ENCODE measurements at places on chromosomes 2 and 18.

DNA sequence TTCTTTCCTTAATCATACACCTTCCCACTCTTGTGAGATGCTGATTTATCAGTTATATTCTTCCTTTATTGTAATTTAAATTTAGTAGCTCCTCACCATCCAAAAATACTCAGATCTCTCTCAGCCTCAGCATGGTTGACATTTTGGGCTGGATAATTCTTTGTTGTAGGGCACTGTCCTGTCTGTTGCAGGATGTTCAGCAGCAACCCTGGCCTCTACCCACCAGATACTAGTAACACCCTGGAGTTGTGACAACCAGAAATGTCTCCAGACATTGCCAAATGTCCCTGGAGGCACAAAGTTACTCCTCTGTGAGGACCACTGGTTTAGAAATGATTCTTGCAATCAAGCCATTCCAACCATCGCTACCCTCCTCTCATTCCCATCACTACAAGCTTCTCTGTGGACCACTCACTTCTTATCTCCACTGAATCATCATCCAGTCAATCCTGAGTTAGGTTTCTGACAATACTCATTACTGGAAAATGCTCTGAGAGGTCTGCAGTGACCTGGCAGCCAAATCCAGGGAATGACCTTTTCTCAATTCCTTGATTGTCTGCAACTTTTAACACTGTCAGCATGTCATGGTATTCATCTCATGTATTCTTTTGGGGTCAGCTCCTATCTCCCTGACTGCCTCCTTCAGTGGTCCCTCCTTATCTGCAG, 43.3 kb downstream of the OSBPL6 start:
- no peak for DNase-seq

DNA sequence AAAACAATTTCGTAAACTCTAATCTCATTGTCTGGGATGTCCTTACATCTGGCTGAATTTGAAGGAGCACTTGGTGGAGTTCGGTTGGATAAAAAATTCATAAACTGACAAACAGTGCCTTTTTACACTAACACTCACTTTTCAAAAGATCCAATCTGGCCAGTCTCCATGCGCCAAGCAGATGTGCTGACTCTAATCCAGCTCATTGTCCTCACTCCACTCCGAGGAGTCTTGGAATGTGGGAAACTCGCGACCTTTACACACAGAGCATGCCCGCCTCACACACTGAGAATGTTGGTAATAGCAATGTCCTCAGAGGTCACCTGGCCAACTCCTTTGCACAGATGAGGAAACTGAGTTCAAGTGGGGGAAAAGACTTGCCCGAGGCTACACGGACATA, 66.8 kb downstream of the XDH start:
- DNase-seq = no peak

GRCh38 chr2:191280834-191281756, 35.9 kb downstream of the MYO1B start:
- no peak for DNase-seq

DNA sequence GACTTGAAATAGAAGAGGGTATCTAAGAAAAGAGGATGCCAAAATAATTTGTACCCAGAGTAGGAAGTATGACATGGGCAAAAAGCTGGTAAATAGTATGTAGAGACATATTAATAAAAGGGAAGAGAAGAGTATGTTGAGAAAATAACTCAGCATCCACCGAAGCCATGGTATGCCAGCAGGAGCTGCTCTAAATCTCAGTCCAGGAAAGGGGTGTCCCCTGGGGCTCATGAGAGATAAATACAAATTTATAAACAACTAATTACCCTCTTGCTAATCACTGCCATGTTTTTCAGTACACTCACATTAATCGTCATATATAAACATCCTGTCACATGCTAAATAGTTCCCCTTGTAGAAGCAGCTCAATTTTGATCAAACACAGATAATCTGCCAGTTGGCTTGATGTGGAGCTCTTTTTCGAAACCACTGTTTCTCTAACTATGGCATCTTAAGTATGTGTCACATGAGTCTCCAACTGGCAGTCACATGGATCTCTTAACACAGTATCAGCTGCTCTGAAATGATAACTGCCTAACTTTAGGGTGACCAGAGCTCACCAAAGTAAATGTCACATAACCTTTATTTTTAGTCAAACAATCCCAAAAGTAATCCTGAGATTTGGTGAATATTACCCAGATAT, 31.9 kb downstream of the EXOC6B start:
- no peak for DNase-seq

- no peak for DNase-seq
Measured at GRCh38 chr2:37871456-37872191, 53.5 kb upstream of the RMDN2 start.

GRCh38 chr2:103401621-103402020, 639.8 kb downstream of the TMEM182 start:
- DNase-seq = no peak

DNA sequence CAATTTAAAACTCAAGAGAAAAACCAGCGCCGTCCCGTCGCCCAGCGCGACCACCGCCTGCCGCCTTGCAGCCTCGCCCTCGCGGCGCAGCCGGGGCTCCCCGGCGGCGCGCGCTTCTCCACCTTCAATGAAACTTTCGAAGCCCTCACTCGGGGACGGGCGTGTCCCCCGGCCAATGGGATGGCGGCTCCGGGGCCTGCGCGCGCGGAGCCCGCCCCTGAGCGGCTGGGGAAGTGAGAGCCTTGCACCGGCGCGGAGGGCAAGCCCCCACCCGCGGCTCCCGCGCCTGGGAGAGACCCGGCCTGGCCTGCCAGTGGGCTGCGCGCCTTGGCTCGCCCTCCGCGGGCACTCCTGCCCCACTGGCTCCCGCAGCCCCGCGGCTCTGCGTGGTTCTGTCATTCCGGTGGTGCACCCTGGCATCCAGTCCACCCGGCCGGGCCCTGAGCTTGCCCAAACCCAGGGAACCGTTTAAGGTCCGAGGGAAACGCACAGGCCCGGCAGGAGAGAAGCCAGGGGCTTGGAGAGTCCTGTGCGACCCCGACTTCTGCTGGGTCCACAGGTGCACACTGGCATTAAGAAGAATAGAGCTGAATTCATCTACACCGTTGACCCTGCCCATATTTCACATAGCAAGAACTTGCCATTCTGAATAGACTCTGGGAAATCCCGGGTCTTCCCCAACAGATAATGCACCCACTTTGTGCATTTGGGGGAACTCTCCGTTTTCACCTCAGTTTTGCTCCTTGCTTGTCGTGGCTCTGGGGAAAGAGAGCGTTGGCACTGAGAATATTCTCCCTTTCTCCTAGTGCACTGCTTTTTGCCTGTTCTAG, at the start of gene PIEZO2:
TSS of gene PIEZO2 (minus strand) at position 129 of the 830 bp plus-strand sequence. CDS start 981 bp downstream, outside the sequence.
- peak; percentile 35 for DNase-seq

- DNase-seq = no peak
Measured at GRCh38 chr2:191666732-191667131, 11.2 kb upstream of the NABP1 start.

- no peak for DNase-seq
Measured at GRCh38 chr2:217976301-217976700, 26.5 kb downstream of the TNS1 start.

DNA sequence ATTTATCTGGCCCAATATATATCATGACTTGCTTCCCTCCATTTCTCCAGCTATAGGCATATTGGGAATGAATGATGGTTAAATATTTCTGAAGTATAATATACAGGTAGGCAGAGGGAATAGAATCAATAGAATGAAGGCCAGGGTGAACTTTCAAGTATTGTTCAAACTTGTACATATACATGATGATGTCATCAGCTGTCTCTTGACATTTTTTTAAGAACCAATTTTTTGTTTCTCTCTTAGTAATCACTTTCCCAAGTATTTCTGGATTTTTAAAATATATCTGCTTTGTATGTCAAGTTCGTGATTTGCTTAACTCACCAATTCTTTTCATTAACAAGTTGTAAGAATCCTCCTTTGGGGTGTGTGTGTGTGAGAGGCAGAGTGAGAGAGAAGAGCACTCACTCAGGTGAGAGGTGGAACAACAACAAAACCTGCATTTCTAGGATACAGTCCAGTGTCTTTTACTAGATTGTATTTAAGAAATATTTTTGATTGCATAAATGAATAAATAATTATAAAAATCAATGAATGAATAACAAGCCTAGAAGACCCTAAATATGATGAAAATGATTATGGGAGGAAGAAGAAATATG, 1239.1 kb downstream of the LRP1B start:
- no peak for DNase-seq

GRCh38 chr2:186919296-186919695, 70.3 kb upstream of the ZSWIM2 start:
- no peak for DNase-seq

DNA sequence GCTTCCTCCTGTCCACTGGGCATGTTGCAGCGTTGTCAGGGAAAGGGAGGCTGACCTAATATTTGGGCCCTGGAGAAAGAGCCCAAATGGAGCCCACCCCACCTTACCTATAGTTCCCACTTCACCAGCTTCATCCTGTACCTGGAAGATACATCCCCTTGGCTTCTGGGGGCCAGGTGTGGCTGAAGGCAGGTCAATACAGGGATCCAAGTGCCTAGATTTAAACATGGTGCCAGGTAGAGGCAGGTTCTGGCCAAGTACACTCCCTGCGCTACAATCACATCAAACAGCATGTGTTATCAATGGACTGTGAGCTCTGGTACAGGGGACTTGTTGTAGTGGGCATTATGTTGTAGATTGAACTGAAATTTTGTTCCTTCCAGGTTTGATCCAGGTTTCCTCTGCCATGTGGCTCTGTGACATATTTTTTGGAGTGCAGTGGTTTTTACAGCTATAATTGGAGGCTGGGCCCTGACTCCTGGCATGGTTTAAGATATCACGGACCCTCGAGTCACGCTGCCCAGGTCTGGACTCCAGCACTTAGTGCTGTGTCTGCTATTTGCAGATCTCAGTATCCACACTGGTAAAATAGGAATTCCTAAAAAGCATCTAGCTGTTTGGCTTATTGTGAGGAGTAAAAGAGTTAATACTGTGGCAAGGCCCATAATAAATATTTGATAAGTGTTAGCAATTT, 23.8 kb downstream of the MYCN start:
- no peak for DNase-seq

DNA sequence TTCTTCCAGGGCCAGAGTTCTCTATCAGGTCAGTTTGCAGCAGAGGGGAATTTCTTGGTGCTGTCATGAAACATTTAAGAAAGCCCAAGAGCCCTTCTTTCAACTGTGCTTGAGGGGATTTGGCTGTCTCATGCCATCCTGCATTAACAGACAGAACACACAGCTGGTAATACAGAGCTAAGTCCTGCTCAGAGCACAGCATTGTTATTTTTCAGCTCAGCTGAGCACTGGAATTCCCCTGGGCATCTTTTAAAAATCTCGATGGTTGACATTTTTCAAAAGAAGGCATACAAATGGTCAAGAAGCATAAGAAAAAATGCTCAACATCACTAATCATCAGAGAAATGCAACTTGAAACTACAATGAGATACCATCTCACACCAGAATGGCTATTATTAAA, 14.9 kb upstream of the IL1R2 start:
- DNase-seq = no peak

- DNase-seq = no peak
Measured at GRCh38 chr2:166170356-166170755, 42.5 kb upstream of the SCN1A start.

- no peak for DNase-seq
Measured at GRCh38 chr2:46229134-46230063, 67.8 kb upstream of the EPAS1 start.

GRCh38 chr2:67846370-67847070, 216.3 kb downstream of the C1D start:
- peak; percentile 8 for DNase-seq

GRCh38 chr2:219433666-219434467, 776 bp upstream of the SPEG start:
- no peak for DNase-seq

DNA sequence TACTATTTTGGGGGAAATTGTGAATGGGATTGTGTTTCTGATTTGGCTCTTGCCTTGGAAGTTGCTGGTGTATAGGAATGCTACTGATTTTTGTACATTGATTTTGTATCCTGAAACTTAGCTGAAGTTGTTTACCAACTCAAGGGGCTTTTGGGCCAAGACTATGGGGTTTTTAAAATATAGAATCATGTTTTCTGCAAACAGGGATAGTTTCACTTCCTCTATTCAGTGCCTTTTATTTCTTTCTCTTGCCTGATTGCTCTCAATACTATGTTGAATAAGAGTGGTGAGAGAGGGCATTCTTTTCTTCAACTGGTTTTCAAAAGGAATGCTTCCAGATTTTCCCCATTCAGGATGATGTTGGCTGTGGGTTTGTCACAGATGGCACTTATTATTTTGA, 1383.8 kb upstream of the ACVR2A start:
- no peak for DNase-seq

DNA sequence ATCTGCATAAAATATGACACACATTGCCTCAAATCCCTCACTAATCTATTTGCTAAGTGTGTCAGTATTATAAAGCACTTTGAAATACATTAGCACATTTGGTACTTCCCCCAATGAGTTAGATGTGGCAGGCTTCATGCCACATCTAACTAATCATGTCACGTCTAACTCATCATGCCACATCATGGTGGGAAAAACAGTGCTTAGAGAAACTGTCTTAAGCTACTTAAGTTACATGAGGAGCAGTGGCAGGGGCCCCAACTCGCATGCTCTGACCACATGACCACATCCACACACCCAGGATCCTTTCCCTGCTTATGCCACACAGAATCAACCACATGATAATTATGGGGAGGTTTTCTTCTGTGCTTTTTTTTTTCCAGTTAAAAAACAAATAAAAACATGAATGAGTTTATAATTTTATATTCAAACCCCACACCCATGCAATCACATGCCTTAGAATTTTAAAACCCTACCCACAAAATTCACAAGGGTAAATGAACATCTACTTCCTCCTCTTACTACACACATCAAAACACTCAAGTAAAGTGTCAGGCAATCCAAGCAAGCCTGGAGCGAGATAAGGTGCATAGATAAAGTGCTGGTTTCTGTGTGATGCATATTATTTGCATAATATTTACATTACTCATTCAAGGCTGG, 1.6 kb downstream of the ABCA12 start:
- DNase-seq = no peak

DNA sequence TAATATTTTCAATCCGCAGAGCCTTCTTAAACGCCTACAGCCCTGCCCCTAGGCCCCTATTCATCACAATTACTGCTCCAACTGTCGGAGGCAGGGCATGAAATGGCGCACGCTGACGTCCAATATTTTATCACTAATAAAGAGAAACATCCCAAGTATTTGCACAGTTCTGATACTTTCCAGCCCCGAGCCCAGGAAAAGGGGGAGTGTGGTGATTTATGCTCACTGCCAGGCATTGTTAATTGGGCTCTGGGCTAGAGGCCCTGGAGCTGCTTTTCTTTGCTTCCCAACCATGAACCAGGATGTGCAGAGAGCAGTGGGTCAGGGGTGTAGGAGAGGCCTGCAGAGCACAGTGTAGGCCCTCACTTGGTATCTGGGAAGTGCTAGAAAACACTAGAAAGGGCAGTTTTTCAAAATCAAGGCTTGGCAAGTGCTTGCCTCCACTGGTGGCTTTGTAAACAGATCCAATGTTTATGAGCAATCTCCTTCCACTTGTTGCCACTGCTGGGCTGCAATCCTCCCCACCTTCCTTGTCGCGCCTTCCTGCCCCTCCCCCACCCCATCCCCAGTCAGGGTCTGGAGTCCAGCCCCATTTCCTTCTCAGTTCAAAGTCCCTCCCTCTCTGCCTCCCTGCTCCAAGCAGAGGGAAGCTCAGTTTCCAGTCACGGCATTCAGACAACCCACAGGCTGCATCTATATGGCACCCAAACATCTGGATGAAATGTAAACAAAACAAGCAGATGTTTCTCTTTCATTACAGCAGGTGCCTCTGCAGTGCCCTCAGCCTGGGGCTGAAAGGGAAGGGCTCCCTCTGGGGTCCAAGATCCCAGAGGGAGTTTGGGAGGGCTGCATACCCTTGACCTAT, 83.9 kb upstream of the PKDCC start:
- DNase-seq = no peak

GRCh38 chr2:40093021-40093675, 314.1 kb upstream of the THUMPD2 start:
- no peak for DNase-seq

Data from anterior cingulate cortex (tissue), 58 donors.